ENCODE measurements at places on chromosomes 4 and X. TPM values are rescaled to one million over a fixed set of nuclear protein-coding genes. Genes with fewer than 3 reads are reported as not detected.
A peak's percentile ranks its signal among the peaks of the same experiment; 100 is the strongest.

DNA sequence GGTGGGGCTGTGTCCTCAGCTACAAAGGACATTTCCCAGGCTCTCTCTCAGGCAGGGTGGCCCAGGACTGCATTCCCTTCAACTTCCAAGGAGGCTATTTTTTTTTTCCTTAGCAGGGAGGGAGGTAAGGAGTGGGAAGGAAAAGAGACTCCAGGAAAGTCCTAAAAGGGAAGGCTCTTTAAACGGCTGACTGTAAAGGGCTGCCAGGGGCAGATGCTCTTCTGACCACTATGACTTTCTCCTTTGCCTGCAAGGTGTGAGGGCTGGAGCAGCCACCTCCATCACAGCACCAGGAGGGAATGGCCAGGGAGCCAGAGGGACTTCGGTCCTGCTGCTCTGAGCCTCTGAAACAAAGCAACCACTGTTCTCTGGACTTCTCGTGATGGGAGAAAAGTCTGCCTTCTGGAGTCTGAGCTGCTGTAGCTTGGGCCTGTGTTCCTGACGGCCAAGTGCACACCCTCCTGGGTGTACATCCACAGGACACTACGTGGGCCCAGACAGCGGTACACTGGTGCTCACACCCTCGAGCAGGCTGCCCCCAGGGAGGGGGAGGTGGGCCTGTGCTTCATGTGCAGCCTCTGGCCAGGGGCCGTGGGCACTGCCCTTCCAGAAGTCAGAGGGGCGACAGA lies 17.9 kb downstream of the NAT8L start:
- no peak for DNase-seq
- H3K27me3 ChIP-seq, result no peaks in the 10 kb centered on the region
- H3K4me3 ChIP-seq, result no peak overlapping the region
- H3K36me3 ChIP-seq, result no peaks in the 10 kb centered on the region
- H3K4me1 ChIP-seq, result no peaks in the 10 kb centered on the region

GRCh38 chrX:8822002-8822401 lies 20.8 kb upstream of the FAM9A start:
- no peaks in the 10 kb centered on the region for H3K27me3 ChIP-seq
- no peak overlapping the region for H3K27ac ChIP-seq
- H3K36me3 ChIP-seq, result no peaks in the 10 kb centered on the region
- DNase-seq, result no peak

- H3K27ac ChIP-seq, result no peak overlapping the region
- peaks cover 12% of the 10 kb centered on the region for H3K4me1 ChIP-seq
- DNase-seq, result no peak
These were observed 25.7 kb downstream of the SGMS2 start for GRCh38 chr4:107850438-107850837.

DNA sequence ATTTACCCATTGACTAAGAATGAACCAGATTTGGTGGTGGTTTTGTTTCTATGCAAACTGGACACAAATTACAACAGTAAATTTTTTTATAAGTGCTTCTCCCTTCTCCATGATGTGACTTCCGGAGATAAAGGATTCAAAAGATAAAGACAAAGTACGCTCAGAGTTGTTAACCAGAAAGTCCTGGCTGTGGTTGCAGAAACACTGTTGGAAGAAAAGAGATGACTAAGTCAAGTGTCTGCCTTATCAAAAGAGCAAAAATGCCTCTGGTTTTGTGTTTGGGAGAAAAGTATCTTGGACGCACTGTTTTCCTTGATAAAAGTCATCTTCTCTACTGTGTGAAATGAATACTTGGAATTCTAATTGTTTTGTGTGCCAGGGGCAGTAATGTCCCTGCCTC lies 213.4 kb downstream of the GC start:
- no peak overlapping the region for H3K4me3 ChIP-seq
- H3K4me1 ChIP-seq, result peaks cover 13% of the 10 kb centered on the region
- H3K27ac ChIP-seq, result no peak overlapping the region
- no peak for DNase-seq
- H3K36me3 ChIP-seq, result no peaks in the 10 kb centered on the region

DNA sequence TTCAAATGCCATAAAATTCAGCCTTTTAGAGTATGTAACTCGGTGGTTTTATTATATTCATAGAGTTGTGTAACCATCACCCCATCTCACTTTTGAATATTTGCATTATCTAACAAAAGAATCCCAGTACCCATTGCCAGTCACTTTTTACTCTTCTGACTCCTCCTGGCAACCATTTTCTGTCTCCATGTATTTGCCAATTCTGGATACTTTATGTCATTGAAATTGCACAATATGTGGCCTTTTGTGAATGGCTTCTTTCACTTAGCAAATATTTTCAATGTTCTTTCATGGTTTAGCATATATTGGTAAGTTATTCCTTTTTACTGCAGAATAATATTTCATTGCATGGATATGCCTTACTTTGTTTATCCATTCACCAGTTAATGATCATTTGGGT lies 79.9 kb downstream of the SLIT2 start:
- H3K4me1 ChIP-seq, result no peaks in the 10 kb centered on the region
- H3K36me3 ChIP-seq, result no peaks in the 10 kb centered on the region
- DNase-seq, result no peak
- H3K27ac ChIP-seq, result no peak overlapping the region

- no peak for DNase-seq
- no peak overlapping the region for H3K4me3 ChIP-seq
- H3K4me1 ChIP-seq, result no peaks in the 10 kb centered on the region
These were observed 151.7 kb upstream of the RASGEF1B start for GRCh38 chr4:81623434-81623833.

DNA sequence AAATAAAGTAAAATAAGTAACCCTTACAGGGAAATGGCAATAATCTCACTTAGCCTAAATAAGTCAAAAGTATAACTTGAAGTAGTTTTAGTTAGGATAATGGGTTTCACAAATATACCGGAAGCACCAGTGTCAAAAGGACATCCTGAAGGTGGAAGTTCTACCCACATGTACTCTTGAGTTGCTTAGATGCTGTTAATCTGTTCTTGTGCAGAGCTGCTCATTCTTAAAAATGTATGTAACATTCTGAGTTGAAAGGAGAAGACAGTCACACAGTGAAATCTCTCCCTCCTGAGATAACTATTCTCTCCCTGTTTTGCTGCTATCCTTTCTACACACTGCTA lies 11.2 kb upstream of the CCNG2 start:
- peak overlapping the region; percentile 92 for H3K27ac ChIP-seq
- no peak for DNase-seq
- H3K4me1 ChIP-seq, result peaks cover 40% of the 10 kb centered on the region

DNA sequence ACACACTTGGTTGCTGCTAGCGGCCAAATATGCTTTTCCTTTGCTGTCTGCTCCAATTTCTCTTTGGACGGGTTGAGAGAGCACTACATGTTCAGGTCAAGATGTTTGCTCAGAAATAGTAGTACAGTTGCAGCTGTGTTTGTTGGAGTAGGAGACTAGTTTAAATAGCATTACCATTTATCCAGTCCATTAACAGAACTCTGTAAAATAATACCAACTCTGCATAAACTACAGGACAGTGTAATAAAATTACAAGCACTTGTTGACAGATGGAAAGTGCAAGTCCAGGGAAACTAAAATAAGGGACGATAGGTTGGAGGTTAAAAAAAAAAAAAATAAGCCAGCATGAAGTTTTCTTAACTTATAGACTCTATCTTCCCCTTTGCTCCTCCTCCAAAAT lies 20.2 kb downstream of the SLIT2 start:
- no peak overlapping the region for H3K4me3 ChIP-seq
- no peak for DNase-seq
- H3K36me3 ChIP-seq, result no peaks in the 10 kb centered on the region
- no peaks in the 10 kb centered on the region for H3K27me3 ChIP-seq
- peaks cover 6% of the 10 kb centered on the region for H3K4me1 ChIP-seq

GRCh38 chrX:100606753-100607152 lies 22.0 kb downstream of the TNMD start:
- no peak for DNase-seq
- H3K27me3 ChIP-seq, result no peaks in the 10 kb centered on the region
- no peak overlapping the region for H3K27ac ChIP-seq
- H3K4me3 ChIP-seq, result no peak overlapping the region
- H3K4me1 ChIP-seq, result no peaks in the 10 kb centered on the region
- H3K36me3 ChIP-seq, result no peaks in the 10 kb centered on the region

- no peak overlapping the region for H3K4me3 ChIP-seq
- no peak overlapping the region for H3K27ac ChIP-seq
- no peak for DNase-seq
- no peaks in the 10 kb centered on the region for H3K27me3 ChIP-seq
- no peaks in the 10 kb centered on the region for H3K4me1 ChIP-seq
These were observed 2.6 kb upstream of the ZFP42 start for GRCh38 chr4:187992971-187993370.

- H3K27ac ChIP-seq, result no peak overlapping the region
- no peak overlapping the region for H3K4me3 ChIP-seq
- no peaks in the 10 kb centered on the region for H3K36me3 ChIP-seq
- no peaks in the 10 kb centered on the region for H3K4me1 ChIP-seq
These were observed 2390.9 kb downstream of the PCDH7 start for GRCh38 chr4:33111117-33111516.

GRCh38 chr4:186810613-186811150 lies 87.0 kb upstream of the FAT1 start:
- no peaks in the 10 kb centered on the region for H3K27me3 ChIP-seq
- H3K4me3 ChIP-seq, result no peak overlapping the region
- H3K4me1 ChIP-seq, result peaks cover 4% of the 10 kb centered on the region
- H3K27ac ChIP-seq, result no peak overlapping the region
- no peaks in the 10 kb centered on the region for H3K36me3 ChIP-seq
- DNase-seq, result no peak

DNA sequence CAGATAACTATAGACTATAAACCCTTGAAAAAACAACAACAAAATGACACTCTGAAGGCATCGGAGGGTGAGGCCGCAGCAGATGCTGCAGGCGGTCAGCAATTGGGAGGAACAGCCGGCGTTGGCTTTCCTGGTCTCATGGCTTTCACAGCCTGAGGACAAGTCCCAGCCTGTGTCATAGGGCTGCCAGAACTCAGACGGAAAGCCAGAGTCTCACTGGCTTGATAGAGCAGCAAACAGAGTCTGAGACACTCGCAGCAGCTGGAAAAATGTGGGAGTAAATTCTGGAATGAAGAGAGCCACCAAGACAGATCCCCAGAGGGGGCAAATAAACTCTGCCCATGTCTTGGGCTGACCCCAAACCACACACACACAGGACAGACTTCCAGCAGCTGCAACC lies 86.3 kb downstream of the PPP2R2C start:
- DNase-seq, result no peak
- no peaks in the 10 kb centered on the region for H3K36me3 ChIP-seq
- no peaks in the 10 kb centered on the region for H3K27me3 ChIP-seq
- H3K4me1 ChIP-seq, result no peaks in the 10 kb centered on the region

- peaks cover 23% of the 10 kb centered on the region for H3K27me3 ChIP-seq
- H3K4me1 ChIP-seq, result peaks cover 25% of the 10 kb centered on the region
- no peaks in the 10 kb centered on the region for H3K36me3 ChIP-seq
- peak; percentile 86 for DNase-seq
These were observed 1.8 kb downstream of the CPZ start for GRCh38 chr4:8594097-8595038.

GRCh38 chr4:102139132-102139573 lies 206.1 kb downstream of the SLC39A8 start:
- H3K4me3 ChIP-seq, result no peak overlapping the region
- H3K27me3 ChIP-seq, result no peaks in the 10 kb centered on the region
- no peak for DNase-seq
- H3K4me1 ChIP-seq, result no peaks in the 10 kb centered on the region
- H3K27ac ChIP-seq, result no peak overlapping the region

- no peaks in the 10 kb centered on the region for H3K27me3 ChIP-seq
- no peaks in the 10 kb centered on the region for H3K36me3 ChIP-seq
- no peak overlapping the region for H3K4me3 ChIP-seq
These were observed 712.0 kb upstream of the PCDH10 start for GRCh38 chr4:132437117-132437516.

- no peaks in the 10 kb centered on the region for H3K4me1 ChIP-seq
- H3K36me3 ChIP-seq, result no peaks in the 10 kb centered on the region
- peak; percentile 53 for DNase-seq
- H3K4me3 ChIP-seq, result no peak overlapping the region
These were observed 54.1 kb downstream of the SRPX start for GRCh38 chrX:38166478-38167083.

- DNase-seq, result no peak
- no peaks in the 10 kb centered on the region for H3K27me3 ChIP-seq
- H3K27ac ChIP-seq, result no peak overlapping the region
These were observed 62.5 kb downstream of the PGRMC2 start for GRCh38 chr4:128225148-128225547.

DNA sequence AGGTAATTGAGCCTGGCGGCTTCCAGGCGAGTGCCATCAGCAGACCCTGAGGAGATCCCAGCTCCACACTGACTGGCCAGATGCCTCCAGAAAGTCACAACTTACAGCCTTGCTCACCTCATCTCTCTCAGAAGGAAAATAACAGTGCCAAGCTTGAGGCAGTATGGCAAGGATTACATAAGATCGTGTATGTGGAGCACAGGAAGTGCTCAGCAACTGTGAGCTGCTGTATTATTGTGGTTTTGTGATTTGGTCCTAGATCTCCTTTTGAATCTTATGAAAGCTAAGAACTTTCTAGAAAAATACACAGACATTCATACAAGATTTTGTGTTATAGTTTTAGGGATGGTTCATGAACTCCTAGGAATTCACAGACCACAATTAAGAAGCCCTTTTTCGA lies 14.0 kb downstream of the RASL11B start:
- peaks cover 9% of the 10 kb centered on the region for H3K4me1 ChIP-seq
- DNase-seq, result no peak
- no peaks in the 10 kb centered on the region for H3K27me3 ChIP-seq
- no peak overlapping the region for H3K4me3 ChIP-seq
- H3K36me3 ChIP-seq, result no peaks in the 10 kb centered on the region

DNA sequence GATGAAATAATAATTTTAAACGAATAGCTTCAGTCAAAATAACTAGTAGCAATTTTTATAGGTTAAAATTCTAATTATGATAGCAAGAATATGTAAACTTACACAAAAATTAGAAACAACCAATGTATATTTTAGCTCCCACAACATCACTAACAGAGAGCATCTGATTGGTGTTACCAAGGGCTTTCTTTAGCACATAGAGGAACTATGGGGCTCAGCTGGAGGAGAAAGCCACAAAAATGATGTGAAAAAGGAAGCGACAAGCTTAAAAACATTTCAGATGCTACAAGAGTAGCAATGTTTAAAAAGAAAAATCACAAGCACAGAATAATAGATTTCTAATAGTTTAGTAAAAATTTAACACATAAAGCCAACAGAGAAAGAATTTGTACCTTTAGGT lies 56.3 kb downstream of the ATP8A1 start:
- DNase-seq, result no peak
- H3K4me1 ChIP-seq, result no peaks in the 10 kb centered on the region
- H3K27me3 ChIP-seq, result no peaks in the 10 kb centered on the region
- H3K36me3 ChIP-seq, result no peaks in the 10 kb centered on the region
- H3K27ac ChIP-seq, result no peak overlapping the region

GRCh38 chr4:94536049-94536448 lies 84.3 kb downstream of the PDLIM5 start:
- no peaks in the 10 kb centered on the region for H3K27me3 ChIP-seq
- H3K4me3 ChIP-seq, result no peak overlapping the region
- DNase-seq, result no peak
- no peaks in the 10 kb centered on the region for H3K36me3 ChIP-seq
- no peak overlapping the region for H3K27ac ChIP-seq
- peaks cover 30% of the 10 kb centered on the region for H3K4me1 ChIP-seq

- H3K4me1 ChIP-seq, result no peaks in the 10 kb centered on the region
- no peak overlapping the region for H3K4me3 ChIP-seq
- no peak for DNase-seq
- no peak overlapping the region for H3K27ac ChIP-seq
These were observed 70.3 kb downstream of the DDX60 start for GRCh38 chr4:168248176-168248710.

Gene KIT
- 1.8 TPM for polyA plus RNA-seq

Gene FAM47E
- polyA plus RNA-seq, result 11.1 TPM

Gene L1CAM
- polyA plus RNA-seq, result 0.40 TPM

Gene USP11
- 232 TPM for polyA plus RNA-seq

Gene TEX13B
- not detected for polyA plus RNA-seq

Gene LDB2
- 5.9 TPM for polyA plus RNA-seq

Gene TRMT2B
- 6.4 TPM for polyA plus RNA-seq

Gene IL15
- 3.2 TPM for polyA plus RNA-seq

All from hepatocyte (in vitro differentiated cells).